Cerebellar cortex (tissue), 1 donor: ENCODE measurements at places on chromosomes 2 and 18.

GRCh38 chr2:86249579-86250391 is 50.5 kb downstream of the MRPL35 start:
- peak; percentile 20 for DNase-seq

GRCh38 chr2:127037476-127037875 is 69.5 kb downstream of the BIN1 start:
- no peak for DNase-seq

GRCh38 chr2:2318949-2319348 is 12.1 kb downstream of the MYT1L start:
- DNase-seq = peak; percentile 78

- DNase-seq = no peak
These were observed 831.7 kb downstream of the RNF144A start for GRCh38 chr2:7748717-7749415.

DNA sequence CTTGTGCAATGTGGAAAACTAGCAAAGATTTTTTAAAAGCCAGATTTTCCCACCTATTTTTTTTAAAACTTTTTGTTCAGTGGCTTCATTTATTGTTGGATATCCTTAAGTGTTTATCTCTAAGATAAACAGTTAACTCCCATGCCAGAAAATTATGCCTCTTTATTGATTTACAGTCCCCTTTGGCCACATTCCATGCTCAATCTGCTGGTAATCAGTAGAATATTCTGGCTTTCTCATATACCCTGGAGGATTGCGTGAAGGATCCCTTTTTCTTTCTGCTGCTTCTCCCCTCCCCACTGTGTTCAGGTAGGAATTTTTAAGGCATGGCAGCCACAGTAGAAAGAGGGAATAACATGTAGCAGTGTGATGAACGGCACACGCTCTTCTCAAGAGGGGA is 2.6 kb downstream of the GRHL1 start:
- no peak for DNase-seq

DNA sequence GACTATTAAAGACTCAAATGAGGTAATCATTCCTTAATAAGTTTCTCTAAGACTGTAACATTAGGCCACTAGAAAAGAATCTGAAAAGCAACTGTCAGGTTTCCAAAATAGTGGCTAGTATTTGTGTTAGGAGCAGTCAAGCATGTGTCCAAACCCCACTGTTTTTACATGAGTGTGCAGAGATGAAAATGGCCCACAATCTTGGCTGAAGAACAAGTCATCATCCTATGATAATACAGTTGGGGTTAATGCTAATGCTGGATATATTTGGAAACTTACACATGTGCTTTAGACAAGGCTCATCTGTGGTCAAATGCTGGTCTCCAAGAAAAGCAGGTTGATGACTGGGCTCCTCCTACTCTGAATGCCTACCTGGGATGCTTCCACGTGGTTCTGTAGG is 73.6 kb downstream of the MAIP1 start:
- DNase-seq = no peak

GRCh38 chr2:159873258-159873657 is 75.2 kb upstream of the CD302 start:
- no peak for DNase-seq

- no peak for DNase-seq
These were observed 587.9 kb downstream of the NRXN1 start for GRCh38 chr2:50443868-50444630.

- DNase-seq = no peak
These were observed 11.1 kb downstream of the MSGN1 start for GRCh38 chr2:17827316-17827715.

DNA sequence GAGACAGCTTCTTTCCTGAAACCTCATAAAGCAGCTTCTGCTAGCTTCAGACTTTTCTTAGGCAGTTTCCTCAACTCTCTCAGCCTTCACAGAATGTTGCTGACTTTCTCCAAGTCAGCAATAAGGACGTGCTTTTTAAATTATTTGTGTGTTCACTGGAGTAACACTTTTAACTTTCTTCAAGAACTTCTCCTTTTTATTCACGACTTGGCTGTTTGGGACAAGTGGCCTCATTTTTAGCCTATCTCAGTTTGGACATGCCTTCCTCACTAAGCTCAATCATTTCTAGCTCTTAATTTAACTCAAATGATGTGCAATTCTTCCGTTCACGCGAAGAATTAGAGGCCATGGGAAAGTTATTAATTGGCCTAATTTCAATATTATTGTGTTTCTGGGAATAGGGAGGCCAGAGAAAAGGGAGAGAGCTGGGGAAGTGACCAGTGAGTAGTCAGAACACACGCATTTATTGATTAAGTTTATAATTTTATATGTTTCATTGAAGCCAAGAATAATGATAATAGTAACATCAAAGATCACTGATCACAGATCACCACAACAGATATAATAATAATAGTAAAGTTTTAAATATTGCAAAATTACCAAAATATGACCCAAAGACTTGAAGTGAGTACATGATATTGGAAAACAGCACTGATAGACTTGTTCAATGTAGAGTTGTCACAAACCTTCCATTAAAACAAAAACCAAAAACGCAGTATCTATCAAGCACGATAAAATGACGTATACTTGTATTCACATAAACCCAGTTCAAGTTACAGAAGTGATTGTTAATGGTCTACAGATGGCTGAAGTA is 4.8 kb downstream of the REG1A start:
- no peak for DNase-seq

DNA sequence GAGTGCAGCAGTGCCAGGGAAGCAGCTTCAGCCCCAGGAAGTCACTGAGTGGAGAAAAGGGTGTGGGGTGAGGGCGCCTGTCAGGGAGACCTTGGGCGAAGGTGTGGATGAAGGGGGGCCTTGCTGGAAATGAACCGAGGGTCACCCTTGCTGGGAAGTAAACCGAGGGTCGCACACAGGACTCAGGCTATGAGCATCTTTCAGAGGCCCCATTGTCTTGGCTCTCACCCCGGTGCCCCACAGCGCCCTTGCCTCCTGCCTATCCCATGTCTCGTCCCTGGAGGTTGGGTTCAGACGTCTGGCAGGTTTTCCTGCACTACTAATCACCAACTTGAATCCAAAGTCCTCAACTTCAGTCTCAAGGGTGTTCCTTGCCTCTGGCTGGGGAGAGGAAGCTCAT is 122.8 kb upstream of the PXDN start:
- peak; percentile 10 for DNase-seq
